ENCODE measurements at places on chromosomes 5 and 9.

DNA sequence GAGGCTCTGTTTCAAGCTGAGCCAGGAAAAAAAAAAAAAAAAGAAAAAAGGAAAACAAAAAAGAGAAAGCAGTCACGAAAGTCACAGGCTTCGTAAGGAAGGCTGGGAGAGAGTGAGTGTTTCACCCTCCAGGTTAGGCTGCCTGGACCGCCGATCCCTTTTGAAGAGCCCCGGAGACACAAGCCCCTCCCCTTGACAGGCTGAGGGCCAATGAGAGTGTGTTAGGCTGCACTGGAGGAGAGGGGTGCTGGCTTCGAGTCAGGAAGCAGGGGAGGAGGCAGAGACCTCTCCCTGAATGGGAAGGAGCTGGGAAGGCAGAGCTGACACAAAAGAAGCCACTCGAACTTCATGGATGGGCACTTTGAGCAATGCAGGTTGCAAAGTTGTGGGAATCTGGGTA lies at the start of gene NMUR2:
NMUR2 (minus strand) TSS at position 135 of the 400 bp plus-strand sequence. CDS start 166 bp downstream, outside the sequence.
- no peak for DNase-seq

GRCh38 chr5:125668884-125669283 lies 754.3 kb upstream of the GRAMD2B start:
- DNase-seq: no peak

GRCh38 chr5:5572010-5572865 lies 149.8 kb downstream of the ICE1 start:
- DNase-seq: no peak

DNA sequence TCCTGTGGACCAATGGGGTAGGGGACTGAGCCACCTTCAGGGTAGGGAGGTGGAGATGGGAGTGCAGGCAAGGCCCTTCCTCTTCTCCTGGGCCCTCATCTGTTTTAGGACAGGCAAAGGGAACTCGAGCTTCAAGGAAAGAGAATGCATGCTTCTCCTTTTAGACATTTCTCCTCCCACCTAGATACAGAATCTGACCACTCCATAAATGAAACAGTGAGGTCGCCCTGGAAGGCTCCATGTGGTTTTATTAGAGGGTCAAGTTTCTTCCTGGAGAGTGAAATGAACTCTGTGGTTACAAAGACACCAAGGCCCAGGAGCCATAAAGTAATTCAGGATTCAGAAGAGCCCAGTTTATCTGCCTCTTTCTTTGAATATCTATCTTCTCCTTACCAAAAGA lies 14.9 kb downstream of the LHFPL2 start:
- DNase-seq: no peak

DNA sequence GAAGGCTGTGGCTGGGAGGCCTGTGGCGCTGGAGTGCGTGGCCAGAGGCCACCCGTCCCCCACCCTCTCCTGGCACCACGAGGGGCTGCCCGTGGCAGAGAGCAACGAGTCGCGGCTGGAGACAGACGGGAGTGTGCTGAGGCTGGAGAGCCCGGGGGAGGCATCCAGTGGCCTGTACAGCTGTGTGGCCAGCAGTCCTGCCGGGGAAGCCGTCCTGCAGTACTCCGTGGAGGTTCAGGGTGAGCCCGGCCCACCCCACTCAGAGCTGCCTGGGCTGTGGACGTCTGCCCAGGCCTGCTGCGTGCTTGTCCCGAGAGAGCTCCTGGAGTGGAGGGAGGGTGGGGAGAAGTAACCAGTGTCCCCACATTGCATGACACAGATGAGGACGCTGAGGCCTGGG lies 89.2 kb downstream of the HMCN2 start:
- DNase-seq: no peak

GRCh38 chr5:61386045-61386800 lies 54.2 kb downstream of the ZSWIM6 start:
- no peak for DNase-seq

GRCh38 chr9:89319015-89319905 lies 960 bp downstream of the SECISBP2 start:
- no peak for DNase-seq

DNA sequence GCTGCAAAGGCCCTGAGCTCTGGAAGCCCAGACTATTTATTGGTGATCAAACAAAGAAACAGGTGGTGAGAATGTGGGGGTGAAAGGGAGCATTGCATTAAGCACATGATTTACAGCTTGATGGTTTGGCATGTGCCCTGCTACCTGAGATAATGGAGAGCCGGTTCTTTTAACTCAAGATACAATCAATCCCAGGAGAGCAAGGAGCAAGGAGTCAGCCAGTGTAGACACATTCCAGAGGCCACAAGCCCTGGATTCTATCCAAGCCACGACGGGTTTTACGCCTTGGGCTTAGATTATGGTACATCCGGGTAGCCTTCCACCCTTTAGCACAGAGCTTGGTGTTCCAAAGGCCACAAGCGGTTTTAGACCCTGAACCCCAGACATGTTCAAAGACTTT lies 292.2 kb downstream of the CYLC2 start:
- no peak for DNase-seq

DNA sequence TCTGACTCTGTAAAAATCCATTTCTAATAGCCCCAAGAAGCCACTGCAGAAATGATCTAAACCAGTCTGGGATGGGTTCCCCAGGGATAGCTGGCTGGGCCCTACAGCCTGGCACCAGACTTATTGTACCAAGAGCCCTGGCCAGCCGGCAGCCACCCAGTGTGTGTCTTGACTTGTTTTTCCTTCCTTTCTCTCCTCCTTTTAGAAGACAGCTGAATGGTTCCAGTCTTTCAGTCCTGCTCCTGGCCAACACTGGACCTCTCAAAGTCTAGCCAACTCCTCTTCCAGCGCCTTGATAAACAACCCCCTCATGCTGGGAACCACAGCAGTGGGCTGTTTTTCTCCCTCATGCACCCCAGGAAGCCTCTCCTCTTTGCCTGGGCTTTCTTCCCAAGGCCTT lies 34.1 kb downstream of the ATOX1 start:
- no peak for DNase-seq

- no peak for DNase-seq
Measured at GRCh38 chr9:2242831-2243330, 227.7 kb downstream of the SMARCA2 start.

DNA sequence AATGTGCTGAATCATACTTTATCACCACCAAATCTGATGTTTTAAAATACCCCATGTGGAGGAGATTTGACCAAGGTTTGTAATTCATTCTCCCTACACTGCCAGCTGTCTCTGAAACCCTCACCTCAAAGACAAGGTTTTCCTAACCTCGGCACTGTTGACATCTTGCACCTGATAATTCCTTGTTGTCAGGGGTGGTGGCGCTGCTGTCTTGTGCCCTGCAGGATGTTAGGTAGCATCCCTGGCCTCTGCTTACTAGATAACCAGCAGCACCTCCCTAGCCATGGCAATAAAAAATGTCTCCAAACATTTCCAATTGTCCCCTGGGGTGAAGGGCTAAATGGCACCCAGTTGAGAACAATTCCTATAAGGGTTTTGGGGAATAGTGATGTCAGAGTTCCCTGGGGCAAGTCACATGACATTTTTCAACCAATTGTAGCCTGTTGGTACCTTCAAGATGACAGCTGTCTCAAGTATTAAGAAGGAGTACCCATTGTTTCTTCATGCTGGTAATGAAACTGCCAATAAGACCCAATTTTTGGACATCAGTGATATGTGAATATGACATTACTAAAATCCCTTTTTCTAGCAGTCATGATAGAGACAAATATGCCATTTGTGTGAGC lies 160.6 kb upstream of the PLCXD3 start:
- no peak for DNase-seq

- no peak for DNase-seq
Measured at GRCh38 chr5:113233606-113234005, 201.2 kb downstream of the TSSK1B start.

GRCh38 chr9:68869022-68869421 lies 144.9 kb downstream of the PRKACG start:
- DNase-seq: no peak

DNA sequence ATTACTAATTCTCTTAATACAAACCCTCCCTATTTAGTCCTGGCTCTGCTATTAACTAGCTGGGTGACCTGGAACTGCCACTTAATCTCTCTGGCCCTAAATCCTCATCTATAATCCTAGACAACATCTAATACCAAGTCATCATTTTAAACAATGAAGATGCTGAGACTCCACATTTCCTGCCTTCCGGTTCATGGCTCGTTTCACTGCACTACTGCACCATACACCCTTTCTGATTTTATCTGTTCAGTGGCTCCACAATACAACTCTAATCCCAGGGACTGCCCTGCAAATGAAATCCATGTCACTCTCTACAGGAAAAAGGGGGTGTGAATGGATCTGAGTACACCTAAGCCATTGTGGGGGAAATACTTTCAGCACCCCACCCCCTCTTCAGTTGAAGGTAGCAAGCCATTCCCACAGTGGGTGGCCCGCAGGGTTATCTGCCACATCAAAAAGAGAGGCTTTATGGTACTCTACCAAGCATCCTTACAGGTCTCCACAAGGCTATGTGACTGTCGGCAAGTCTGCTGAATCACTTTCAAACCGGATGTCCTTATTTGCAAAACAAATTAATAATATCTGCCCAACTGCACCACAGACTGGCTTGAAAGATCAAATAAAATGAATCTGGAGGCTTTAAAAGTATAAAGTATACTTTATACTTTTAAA lies 89.5 kb downstream of the EPB41L4A start:
- DNase-seq: no peak

- no peak for DNase-seq
Measured at GRCh38 chr5:107812570-107813141, 141.9 kb upstream of the EFNA5 start.

DNA sequence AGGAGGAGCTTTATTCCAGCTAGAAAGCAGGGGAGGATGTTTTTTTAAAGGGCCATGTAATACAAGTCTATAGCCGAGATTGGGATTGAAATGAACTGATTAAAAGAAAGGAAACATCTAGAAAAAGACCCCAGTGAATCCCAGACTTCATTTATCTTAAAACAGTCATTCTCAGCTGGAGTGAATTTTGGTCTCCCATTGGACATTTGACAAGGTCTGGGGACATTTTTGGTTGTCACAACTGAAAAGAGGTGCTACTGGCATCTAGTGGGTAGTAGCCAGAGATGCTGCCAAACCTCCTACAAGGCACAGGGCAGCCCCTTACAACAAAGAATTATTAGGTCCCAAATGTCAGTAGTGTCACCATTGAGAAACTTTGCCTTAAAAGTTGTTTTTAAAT lies 16.3 kb upstream of the SPINK4 start:
- DNase-seq: no peak

DNA sequence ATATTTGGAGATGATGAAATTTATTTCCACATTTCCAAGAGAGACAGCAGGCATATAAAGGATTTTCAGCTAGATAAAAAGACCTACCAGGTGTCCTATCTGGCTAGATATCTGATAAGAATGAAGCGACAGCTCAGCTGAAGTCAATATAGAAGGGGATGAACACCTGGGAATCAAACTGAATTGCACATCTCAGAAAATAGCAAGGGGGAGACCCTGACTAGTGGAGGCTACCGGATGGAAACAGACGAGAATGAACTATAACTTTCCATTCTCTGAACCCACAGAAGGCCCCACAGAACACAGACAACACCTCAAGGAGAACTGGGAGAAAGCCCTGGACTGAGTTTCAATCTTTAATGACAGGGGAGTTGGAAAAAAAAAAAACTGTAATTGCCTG lies 51.1 kb downstream of the CPLANE1 start:
- DNase-seq: no peak

DNA sequence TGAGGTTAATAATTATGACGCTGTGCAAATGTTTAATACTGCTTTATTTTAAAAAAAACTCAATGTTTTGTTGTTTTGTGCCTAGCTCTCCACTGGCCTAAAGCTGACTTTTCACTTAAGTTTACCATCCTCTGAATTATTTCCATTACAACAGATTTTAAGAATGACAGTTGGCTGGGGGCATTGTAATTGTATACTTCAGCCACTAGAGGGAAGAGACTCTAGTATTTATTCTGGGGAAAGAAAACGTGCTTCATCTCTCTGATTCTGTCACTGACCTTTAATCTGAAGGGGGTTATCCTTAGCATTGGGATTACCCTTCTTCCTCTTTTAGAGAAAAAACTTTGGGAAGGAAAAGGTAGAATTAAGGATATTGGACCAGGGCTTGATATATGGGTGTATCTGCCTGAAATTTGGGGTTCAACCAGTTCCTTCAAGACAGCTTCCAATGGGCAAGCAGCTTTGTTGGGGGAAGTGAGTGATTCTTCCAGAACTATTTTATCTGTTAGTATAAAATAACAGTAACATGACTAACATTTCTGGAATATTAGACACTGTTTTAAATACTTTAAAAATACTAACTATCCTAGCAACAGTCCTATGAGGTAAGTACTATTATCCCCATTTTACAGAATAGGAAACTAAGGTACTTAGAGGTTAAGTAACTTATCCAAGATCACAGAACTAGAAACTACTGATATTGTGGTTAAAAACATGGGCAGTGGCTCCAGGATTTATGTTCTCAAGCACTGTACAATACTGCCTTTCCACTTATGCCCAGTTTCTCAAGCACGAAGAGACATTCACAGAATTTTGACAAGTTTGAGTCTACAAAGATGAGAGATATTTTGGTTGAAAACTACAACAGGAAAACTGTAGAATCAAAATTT lies 208.4 kb downstream of the CD180 start:
- no peak for DNase-seq

Measured in activated CD4-positive, alpha-beta T cell treated with anti-CD3 and anti-CD28 coated beads for 48 hours (primary cell).